ENCODE measurements at places on chromosomes 12 and 14. TPM values are rescaled to one million over a fixed set of nuclear protein-coding genes. Genes with fewer than 3 reads are reported as not detected.

RNU6-8 gene
- total RNA-seq, result not detected

CD163L1 gene
- not detected for total RNA-seq

REM2 gene
- 0.20 TPM for total RNA-seq

FAIM2 gene
- total RNA-seq, result 0.22 TPM

HRK gene
- not detected for total RNA-seq

FOXG1 gene
- not detected for total RNA-seq

RNU4-1 gene
- 692 TPM for total RNA-seq

MYF6 gene
- total RNA-seq, result not detected

SNRPF gene
- 51.2 TPM for total RNA-seq

EML5 gene
- 3.8 TPM for total RNA-seq

OAS2 gene
- 104 TPM for total RNA-seq

TAS2R31 gene
- 1.2 TPM for total RNA-seq

CRIP2 gene
- not detected for total RNA-seq

NGB gene
- not detected for total RNA-seq

ADAMTS20 gene
- not detected for total RNA-seq

CCDC177 gene
- not detected for total RNA-seq

IGF1 gene
- 0.90 TPM for total RNA-seq

MMP14 gene
- 1.9 TPM for total RNA-seq

CFAP54 gene
- 0.38 TPM for total RNA-seq

COX14 gene
- total RNA-seq, result 51.0 TPM

VAMP1 gene
- 50.0 TPM for total RNA-seq

Measured in activated CD8-positive, alpha-beta T cell treated with anti-CD3 and anti-CD28 coated beads for 36 hours (primary cell).